ENCODE measurements at places on chromosomes 13 and 19. TPM values are rescaled to one million over a fixed set of nuclear protein-coding genes. Genes with fewer than 3 reads are reported as not detected.

The CABP5 gene
- not detected for total RNA-seq

The HSD17B14 gene
- 1.0 TPM for total RNA-seq

The CEACAM19 gene
- total RNA-seq: 2.8 TPM

The MAMSTR gene
- total RNA-seq: 4.2 TPM

Data from Right ventricle myocardium inferior (tissue), 1 donor.